ENCODE measurements at places on chromosomes 2 and 18.

DNA sequence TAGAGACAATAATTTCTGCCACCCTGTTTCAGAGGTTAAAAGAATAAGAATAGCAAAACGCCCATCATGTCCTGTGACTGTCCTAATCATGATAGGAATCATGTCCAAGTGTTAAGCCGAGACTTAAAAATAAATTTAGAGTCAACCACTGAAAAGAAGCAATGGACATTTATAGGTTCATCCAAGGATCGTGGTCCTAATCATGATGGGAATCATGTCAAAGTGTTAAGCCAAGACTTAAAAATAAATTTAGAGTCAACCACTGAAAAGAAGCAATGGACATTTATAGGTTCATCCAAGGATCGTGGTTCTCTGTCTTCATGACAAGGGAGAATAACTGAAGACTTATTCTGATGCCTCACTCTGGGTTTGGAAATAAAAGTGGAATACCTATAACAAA lies 73.6 kb downstream of the PDE11A start:
- no peak for DNase-seq

GRCh38 chr18:45871431-45872084 lies 46.1 kb downstream of the SIGLEC15 start:
- no peak for DNase-seq

DNA sequence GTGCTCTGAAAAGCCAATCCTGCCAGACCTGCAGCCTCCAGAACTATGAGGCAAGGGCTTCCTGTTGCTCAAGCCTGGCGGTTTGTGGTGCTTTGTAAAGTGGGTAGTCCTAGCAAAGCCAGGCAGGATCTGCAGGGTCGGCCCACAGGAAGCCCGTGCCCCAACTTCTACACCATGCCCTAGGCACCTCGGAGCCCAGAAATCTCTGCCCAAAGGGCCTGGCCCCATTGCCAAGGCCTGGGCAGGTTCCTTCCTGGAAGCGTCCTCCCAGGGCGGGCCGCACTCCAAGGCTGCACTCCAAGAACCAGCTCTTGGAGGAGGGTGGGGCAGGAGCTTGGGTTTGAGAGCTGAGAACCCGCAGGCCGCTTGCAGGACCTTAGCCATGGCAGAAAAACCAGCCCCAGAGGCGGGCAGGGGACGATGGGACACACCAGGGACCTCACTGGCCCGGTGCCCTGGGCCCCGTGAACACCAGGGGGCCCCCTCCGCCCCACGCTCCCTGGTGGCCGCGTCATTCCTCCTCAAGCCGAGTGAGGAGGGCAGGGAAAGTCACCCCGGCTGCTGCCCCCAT lies 37.2 kb upstream of the ID2 start:
- no peak for DNase-seq

DNA sequence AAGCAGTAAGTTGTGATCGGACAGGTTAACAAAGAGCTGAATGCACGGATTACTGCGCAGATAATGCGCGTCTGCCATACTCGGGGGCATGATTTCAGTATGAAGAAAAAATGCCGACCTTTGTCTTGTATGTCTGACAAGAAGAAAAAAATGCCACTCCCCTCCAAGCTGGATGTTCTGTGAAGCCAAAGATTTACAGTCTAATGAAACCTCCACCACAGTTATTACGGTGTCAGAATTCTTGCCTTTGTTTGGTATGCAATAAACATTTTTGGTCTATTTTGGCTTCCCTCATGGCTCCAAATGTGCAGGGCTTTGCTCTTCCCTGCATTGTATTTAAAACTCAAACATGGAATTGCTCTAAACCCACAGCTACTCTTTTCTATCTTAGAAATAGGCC lies 72.2 kb upstream of the THUMPD2 start:
- no peak for DNase-seq

DNA sequence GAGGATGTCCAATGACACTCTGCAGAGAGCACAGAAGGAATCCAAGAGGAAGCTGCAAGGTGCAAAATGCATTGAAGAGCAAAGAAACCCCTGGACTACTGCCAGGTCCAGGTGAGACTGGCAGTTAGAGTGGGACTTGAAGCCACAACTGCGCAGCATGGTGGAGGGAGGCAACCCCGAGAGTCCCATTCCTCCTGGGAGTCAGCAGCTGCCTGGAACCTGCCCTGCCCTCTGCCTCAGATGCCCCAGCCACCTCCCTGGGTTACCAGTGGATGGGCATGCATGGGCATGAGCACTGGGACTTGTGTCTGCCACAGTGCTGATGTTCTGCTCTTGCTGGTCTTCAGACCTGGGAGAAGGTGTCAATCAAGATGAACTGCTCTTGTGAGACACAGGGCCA lies 43.2 kb downstream of the ANKMY1 start:
- no peak for DNase-seq

DNA sequence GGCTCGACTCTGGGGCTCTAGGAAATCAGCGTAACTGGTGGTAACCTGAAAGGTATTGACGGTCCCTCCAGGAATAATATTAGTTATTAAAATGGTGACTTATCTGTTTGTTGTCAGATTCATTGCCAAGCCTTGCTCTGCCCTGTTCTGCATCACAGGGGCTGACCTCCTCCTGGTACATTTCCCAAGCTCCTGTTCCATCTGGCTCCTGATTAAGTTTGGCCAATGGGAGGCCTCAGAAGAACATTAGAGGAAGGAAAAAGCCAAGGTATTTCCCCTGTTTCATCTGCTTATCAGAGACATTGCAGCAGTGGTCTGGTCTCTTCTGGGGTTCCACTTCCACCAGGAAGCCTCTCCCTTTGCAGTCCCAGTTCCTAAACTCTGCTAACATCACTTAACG lies 527.0 kb downstream of the TNS1 start:
- DNase-seq = no peak

DNA sequence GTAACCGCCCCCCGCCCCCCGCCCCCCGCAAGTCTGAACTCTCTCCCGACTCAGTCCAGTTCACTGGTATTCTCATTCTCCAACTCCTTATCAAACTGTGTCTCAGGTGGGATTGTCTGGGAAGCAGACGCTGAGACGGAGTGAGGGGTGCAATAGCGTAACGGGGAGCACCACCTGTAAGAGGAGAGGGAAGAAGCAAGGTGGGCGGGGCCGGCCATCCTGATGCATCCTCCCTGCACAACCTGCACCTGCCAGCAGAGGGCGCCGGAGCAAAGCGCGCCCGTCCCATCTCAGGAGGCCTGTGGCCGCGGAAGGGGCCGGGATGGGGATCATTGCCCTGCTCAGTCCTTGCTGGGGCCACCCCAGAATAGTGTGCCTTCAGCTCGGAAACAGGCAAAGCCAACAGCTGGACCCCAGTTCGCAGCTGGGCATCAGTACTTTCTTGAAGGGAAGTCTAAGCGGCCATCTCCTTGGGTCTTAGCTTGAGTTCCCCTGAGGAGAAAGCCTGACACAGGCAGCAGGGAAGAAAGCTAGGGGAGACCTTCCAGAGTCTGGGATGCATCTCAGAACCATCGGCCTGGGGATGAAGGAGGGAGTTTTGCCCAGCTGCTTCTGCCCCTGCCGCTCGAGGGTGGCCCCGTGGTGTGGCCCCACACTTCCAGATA lies 208.0 kb downstream of the TFCP2L1 start:
- peak; percentile 47 for DNase-seq

DNA sequence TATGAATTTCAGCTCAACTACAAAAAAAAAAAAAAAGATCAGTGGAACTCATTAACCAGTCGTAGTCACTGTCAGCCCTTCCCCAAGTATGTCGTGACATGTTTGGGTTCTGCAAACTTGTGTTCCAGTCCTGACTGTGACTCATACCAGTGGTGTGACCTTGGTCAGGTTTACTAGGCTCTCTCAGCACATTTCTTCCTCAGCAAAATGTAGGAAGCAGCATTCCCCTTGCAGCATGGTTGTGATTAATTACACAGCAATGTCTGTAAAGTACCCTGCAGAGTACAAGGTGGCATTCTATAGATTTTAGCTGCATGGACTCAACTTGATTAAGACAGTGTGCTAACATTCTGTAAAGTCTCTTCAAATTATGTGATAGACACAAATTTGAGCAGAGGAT lies 156.9 kb downstream of the LAMA1 start:
- DNase-seq = peak; percentile 34

GRCh38 chr18:44796429-44797428 lies 116.0 kb downstream of the SETBP1 start:
- DNase-seq = no peak

Data from fibroblast of skin of back (primary cell).